ENCODE measurements at places on chromosomes 7 and 10.

DNA sequence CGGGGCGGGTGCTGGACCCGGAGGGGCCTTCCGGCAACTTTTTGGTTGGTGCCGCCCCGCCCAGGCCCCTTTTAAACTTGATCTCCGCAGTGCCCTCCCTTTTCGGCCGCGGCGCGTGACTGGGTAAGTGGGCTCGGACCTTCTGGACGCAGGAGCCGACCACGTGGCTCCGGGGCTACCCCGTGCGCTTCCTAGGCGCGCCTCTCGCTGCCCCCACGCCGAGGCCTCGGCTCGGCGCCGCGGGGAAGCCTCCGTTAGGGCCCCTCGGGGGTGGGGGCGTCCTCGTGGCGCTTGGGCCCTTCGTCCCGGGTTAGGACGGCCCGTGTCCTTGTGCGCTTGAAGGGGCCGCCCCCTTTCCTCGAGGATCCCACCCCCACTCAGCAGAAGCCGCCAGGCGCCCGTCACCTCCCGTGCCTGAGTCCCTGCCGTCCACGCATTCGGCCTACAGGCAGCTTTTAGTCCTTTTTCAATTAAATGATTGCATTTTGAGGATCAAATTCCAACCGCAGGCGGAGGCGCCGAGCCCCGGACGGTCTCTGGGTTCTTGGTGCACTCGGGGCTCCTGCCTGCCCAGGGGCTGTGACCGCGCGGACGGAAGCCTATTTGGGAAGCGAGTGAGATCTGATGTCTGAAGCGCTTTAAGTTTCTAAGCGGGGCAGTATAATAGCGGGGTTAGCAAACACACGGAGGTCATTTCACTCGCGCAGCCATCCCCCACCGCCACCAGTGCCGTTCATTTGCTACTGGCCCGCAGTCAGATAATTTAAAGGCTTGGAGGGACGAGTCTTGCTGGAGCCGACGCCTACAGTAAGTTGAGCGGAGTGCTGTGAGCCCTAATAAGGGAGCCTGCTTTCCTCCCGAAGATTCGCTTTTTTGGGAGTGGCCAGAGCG lies 31.8 kb upstream of the TOMM7 start:
- peak; percentile 63 for DNase-seq

GRCh38 chr7:4277936-4278335 lies 404.2 kb upstream of the FOXK1 start:
- no peak for DNase-seq

- peak; percentile 55 for DNase-seq
Observed at GRCh38 chr10:89738551-89739209, 37.3 kb downstream of the KIF20B start.

DNA sequence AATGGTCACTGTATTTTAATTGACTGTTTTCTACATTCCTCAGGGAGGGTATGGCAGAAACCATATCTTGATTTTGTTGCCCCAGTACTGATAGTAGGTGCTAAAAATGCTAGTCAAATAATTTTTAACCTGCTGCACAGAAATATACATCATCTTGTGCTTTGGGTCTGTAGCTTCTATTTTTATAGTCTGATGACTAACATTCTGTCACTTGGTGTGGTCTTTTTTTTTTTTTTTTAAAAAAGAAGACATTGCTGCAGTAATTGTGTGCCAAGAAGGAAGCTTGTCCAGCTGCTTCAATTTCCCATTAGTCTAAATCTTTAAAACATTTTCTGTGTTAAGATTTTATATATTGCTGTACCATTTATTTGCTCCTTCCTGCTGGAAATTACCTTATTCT lies 83.6 kb downstream of the ICA1 start:
- DNase-seq, result no peak

DNA sequence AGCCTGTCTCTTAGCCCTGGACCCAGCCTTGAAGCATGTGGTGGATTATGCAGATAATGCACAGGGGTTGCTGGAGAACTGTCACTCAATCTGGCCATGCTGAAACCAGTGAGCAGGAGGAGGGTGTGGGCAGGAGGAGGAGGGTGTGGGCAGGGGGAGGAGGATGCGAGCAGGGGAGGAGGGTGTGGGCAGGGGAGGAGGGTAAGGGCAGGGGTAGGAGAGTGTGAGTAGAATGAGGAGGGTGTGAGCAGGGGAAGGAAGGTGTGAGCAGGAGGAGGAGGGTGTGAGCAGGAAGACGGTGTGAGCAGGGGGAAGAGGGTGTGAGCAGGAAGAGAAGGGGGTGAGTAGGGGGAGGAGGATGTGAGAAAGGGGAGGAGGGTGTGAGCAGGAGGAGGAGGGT lies 18.8 kb downstream of the CAMK2B start:
- no peak for DNase-seq

DNA sequence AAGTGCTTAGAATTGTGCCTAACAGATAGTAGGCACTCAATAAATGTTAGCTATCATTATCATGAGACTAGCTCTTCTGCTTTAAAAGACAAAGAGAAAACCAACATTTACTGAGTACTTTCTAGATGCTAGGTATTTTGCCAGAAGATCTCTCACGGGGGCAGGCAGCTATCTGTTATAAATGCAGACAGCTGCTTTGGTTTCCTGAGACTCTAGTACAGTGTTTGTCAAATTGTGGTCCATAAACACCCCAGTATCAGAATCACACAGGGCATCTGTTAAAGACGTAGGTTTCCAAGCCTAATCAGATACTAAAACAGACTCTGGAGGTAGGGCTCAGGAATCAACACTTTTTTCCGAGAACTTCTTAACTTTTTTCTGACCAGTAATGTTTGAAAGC lies 13.9 kb downstream of the FAM133B start:
- DNase-seq, result no peak

DNA sequence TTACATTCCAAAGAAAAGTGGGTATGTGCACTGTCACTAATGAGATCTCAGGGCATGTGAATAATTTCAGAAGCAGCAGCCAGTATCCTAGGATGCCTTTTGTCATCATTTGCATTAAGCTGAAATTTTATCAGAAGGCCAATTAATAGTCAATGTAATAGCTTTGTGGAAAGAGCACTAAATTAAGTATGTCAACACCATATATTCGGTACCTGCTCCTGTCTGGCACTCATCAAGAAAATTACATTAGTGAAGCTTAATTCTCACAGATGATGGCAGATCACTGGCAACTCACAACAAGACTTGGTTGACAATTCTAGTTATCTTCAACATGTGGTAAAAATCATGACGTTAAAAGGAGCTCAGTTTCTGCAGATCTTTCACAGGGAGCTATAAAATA lies 271.4 kb downstream of the PARD3 start:
- no peak for DNase-seq

- DNase-seq, result no peak
Observed at GRCh38 chr7:117412946-117413559, 14.2 kb downstream of the ASZ1 start.

Data from GM12878 (cell line).